ENCODE measurements at places on chromosomes 5 and 9.

- no peak overlapping the region for H3K27ac ChIP-seq
- H3K36me3 ChIP-seq = no peaks in the 10 kb centered on the region
- peaks cover 7% of the 10 kb centered on the region for H3K27me3 ChIP-seq
- no peak overlapping the region for H3K4me3 ChIP-seq
- ATAC-seq = no peak
- H3K4me1 ChIP-seq = no peaks in the 10 kb centered on the region
These were observed 76.4 kb downstream of the PLK2 start for GRCh38 chr5:58383448-58383847.

GRCh38 chr5:82419559-82420332 lies 141.6 kb upstream of the RPS23 start:
- no peak overlapping the region for H3K4me3 ChIP-seq
- no peak for ATAC-seq
- H3K4me1 ChIP-seq = no peaks in the 10 kb centered on the region
- no peak overlapping the region for H3K27ac ChIP-seq
- H3K27me3 ChIP-seq = peaks cover 8% of the 10 kb centered on the region

- ATAC-seq = peak; percentile 31
- H3K4me3 ChIP-seq = no peak overlapping the region
- H3K27ac ChIP-seq = no peak overlapping the region
These were observed 42.1 kb downstream of the NKD2 start for GRCh38 chr5:1050423-1051365.

DNA sequence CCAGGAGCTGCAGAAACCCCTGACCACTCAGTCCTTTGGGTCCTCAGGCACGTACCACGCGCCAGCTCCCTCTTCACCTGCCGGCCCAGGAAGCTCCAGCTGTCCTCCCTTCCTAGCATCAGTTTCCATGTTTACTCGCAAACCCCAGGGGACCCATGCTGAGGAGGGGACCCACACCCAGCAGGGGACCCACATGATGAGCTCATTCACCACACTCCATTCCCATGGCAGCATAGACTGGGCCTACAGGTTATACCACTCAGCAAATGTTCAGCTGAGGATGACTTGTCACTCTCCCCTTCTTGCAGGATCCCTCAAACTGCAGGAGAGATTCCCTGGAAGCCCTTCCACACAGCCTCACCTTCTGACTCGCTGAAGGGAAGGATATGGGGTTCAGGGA lies 73.5 kb upstream of the GALNT10 start:
- no peaks in the 10 kb centered on the region for H3K36me3 ChIP-seq
- H3K4me3 ChIP-seq = no peak overlapping the region
- ATAC-seq = no peak
- H3K27ac ChIP-seq = no peak overlapping the region
- peaks cover 14% of the 10 kb centered on the region for H3K4me1 ChIP-seq

- no peak overlapping the region for H3K4me3 ChIP-seq
- peaks cover 55% of the 10 kb centered on the region for H3K4me1 ChIP-seq
- peaks cover 49% of the 10 kb centered on the region for H3K36me3 ChIP-seq
- no peak for ATAC-seq
- no peaks in the 10 kb centered on the region for H3K27me3 ChIP-seq
These were observed 33.9 kb upstream of the SUSD3 start for GRCh38 chr9:93024646-93024910.

GRCh38 chr5:6544561-6544935 lies 88.3 kb downstream of the NSUN2 start:
- no peaks in the 10 kb centered on the region for H3K36me3 ChIP-seq
- ATAC-seq = no peak
- no peak overlapping the region for H3K27ac ChIP-seq
- H3K4me1 ChIP-seq = peaks cover 6% of the 10 kb centered on the region
- H3K27me3 ChIP-seq = peaks cover 25% of the 10 kb centered on the region
- no peak overlapping the region for H3K4me3 ChIP-seq

GRCh38 chr5:172695232-172696054 lies 54.4 kb downstream of the NEURL1B start:
- peaks cover 12% of the 10 kb centered on the region for H3K4me1 ChIP-seq
- no peak overlapping the region for H3K4me3 ChIP-seq
- ATAC-seq = peak; percentile 32
- no peak overlapping the region for H3K27ac ChIP-seq
- H3K36me3 ChIP-seq = no peaks in the 10 kb centered on the region

- no peak overlapping the region for H3K4me3 ChIP-seq
- no peak for ATAC-seq
- H3K36me3 ChIP-seq = no peaks in the 10 kb centered on the region
- no peaks in the 10 kb centered on the region for H3K4me1 ChIP-seq
- H3K27ac ChIP-seq = no peak overlapping the region
- no peaks in the 10 kb centered on the region for H3K27me3 ChIP-seq
These were observed 910.0 kb upstream of the WWC1 start for GRCh38 chr5:167381457-167381856.

DNA sequence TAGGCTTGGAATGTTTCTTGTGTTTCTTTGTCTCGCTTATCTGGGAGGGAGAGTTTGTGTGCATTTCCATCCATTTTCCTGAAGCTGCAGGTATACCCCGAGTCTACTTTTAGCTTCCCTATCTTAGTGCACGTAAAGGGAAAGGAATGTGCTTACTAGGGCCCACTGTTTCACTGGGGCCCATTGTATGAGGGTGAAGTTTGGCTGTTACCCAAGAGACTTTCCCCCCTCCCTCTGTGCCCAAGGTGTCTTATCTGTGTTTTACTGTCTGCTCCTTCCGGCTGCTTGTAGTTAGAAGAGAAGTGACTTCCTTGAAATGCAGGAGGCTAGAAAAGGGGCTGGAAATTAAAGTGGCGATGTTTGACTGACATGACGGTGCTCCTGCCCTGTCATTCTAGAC lies 12.1 kb upstream of the BTNL3 start:
- H3K36me3 ChIP-seq = no peaks in the 10 kb centered on the region
- peak overlapping the region; percentile 72 for H3K27ac ChIP-seq
- peaks cover 23% of the 10 kb centered on the region for H3K4me1 ChIP-seq

GRCh38 chr5:173629628-173630027 lies 13.2 kb upstream of the BOD1 start:
- ATAC-seq = peak; percentile 10
- peaks cover 23% of the 10 kb centered on the region for H3K4me1 ChIP-seq
- H3K4me3 ChIP-seq = no peak overlapping the region
- peaks cover 10% of the 10 kb centered on the region for H3K27me3 ChIP-seq

DNA sequence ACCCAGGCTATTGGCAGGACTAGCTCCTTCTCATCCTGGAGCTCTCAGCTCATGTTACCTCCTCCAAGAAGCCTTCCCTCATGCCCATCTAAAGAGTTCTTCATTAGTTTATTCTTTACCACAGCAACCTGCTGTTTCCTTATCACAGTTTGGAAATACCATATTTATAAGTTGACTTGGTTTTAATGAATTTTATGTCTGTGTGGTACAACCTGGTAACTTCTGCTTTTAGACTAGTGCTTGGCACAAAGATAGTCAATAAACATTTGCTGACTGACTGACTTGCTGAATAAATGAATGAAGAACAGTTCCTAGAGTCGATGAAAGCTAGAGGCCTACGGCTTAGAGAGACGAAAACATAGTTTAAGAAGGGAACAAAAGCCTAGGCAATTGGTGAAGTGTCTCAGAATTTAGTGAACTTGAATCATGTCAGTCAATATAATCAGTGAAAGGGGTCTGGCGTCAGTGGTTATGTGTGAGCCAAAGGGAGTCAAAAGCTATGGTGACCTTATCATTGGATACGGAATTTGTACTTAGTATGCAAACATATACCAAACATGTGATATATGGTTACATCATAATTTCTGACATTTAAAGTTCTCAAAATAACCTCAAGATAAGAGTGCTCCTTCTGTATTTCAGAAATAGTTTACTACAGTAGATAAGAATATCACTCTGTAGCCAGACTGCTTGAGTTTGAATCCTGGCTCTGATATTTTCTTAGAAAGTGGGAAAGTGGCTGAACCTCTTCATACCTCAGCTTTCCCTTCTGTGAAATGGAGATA lies 239.5 kb downstream of the MCTP1 start:
- H3K36me3 ChIP-seq = no peaks in the 10 kb centered on the region
- H3K4me1 ChIP-seq = no peaks in the 10 kb centered on the region
- H3K27ac ChIP-seq = no peak overlapping the region
- no peaks in the 10 kb centered on the region for H3K27me3 ChIP-seq

DNA sequence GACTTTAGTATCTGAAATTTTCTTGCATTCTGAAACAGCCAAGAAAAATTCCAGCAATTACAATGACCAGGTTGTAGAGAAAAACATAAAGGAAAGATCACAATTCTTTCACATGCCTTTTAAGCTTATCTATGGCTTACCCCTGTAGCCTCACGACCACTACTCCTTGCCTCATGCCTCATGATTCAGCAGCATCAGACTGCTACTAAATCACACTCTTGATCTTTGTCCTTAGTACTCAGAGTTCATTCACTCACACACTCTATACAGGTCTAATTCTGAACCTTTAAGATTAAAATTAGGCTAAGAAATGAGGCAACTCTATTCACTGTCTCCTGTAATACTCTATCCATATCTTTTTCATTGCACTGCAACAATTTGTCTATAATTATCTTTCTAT lies 415.1 kb downstream of the MLLT3 start:
- H3K4me1 ChIP-seq = peaks cover 5% of the 10 kb centered on the region
- no peak for ATAC-seq
- H3K4me3 ChIP-seq = no peak overlapping the region

- H3K27me3 ChIP-seq = no peaks in the 10 kb centered on the region
- ATAC-seq = no peak
- H3K36me3 ChIP-seq = peaks cover 75% of the 10 kb centered on the region
- peak overlapping the region; percentile 66 for H3K27ac ChIP-seq
These were observed 36.4 kb downstream of the JADE2 start for GRCh38 chr5:134561871-134562296.

- ATAC-seq = peak; percentile 49
- H3K4me3 ChIP-seq = peak overlapping the region; percentile 91
- no peaks in the 10 kb centered on the region for H3K27me3 ChIP-seq
- H3K27ac ChIP-seq = peak overlapping the region; percentile 95
These were observed 796 bp downstream of the LNPEP start for GRCh38 chr5:96936431-96937320.

- no peaks in the 10 kb centered on the region for H3K4me1 ChIP-seq
- no peak overlapping the region for H3K4me3 ChIP-seq
- no peak overlapping the region for H3K27ac ChIP-seq
- H3K27me3 ChIP-seq = no peaks in the 10 kb centered on the region
These were observed 172.9 kb upstream of the NREP start for GRCh38 chr5:111929867-111930266.

GRCh38 chr9:78463750-78464149 lies 166.8 kb downstream of the PSAT1 start:
- no peak for ATAC-seq
- H3K4me3 ChIP-seq = no peak overlapping the region
- H3K27me3 ChIP-seq = no peaks in the 10 kb centered on the region
- H3K36me3 ChIP-seq = no peaks in the 10 kb centered on the region

DNA sequence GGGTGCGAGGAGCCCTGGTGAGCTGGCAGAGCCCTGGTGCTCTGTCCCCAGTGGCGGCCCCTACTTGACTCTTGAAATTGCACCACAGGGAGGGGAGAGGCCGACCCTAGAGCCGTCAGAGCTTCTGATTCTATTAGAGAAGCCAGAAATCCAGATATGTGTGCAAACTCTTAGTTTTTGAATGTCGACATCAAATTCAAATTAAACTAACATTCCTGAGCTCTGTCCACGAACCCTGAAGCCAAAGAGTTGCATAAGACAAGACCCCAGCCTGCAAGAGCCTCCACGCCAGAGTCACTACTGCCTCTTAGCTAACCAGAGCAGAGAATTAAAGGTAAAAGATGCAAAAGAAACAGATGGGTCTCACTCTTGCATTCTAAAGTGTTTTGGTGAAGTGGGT lies 29.8 kb upstream of the MSX2 start:
- ATAC-seq = no peak
- H3K4me1 ChIP-seq = peaks cover 9% of the 10 kb centered on the region
- no peaks in the 10 kb centered on the region for H3K36me3 ChIP-seq

GRCh38 chr9:75504721-75505120 lies 385.8 kb upstream of the PCSK5 start:
- no peaks in the 10 kb centered on the region for H3K4me1 ChIP-seq
- ATAC-seq = no peak
- H3K4me3 ChIP-seq = no peak overlapping the region

GRCh38 chr5:124849774-124850173 lies 103.3 kb upstream of the ZNF608 start:
- no peaks in the 10 kb centered on the region for H3K27me3 ChIP-seq
- no peak overlapping the region for H3K4me3 ChIP-seq
- peaks cover 35% of the 10 kb centered on the region for H3K4me1 ChIP-seq
- H3K36me3 ChIP-seq = no peaks in the 10 kb centered on the region

DNA sequence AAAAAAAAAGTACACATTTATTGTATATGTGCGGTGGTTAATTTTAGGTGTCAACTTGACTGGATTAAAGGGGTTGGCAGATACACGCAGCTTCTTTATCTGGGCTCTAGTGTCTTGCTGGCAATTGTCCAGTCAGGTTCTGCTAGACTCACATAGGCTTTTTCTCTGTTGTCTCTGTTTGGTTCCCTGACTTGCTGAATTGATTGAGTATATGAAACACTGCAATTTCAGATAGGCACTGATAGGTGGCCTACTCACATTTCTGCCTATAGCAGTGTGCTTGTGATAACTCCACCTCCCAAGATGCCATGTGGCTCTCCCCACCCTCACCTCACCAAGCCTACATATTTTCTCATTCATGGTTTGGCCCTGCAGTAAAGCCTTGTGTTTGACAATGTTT lies 52.5 kb downstream of the AOPEP start:
- H3K27me3 ChIP-seq = no peaks in the 10 kb centered on the region
- no peak overlapping the region for H3K4me3 ChIP-seq
- no peak overlapping the region for H3K27ac ChIP-seq
- no peaks in the 10 kb centered on the region for H3K36me3 ChIP-seq
- no peak for ATAC-seq

DNA sequence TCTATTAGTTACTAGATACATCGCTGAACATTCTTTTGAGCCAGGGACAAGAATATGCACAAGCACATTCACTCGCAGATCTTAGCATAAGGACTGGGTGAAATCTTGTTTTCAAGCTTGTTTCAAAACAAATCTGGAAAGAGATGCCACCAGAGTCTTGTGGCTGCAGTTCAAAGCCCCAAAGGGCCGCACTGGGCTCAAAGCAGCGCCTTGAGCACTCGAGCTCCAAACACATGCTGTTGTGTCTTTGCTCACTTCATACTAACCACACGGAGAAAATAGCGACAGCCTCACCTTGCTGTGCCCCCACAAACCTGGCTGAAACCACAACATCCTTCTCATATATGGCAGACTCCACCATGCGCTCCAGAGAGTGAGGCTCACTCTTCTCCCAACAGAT lies 34.2 kb upstream of the IL7R start:
- H3K27ac ChIP-seq = no peak overlapping the region
- no peaks in the 10 kb centered on the region for H3K27me3 ChIP-seq
- H3K4me3 ChIP-seq = no peak overlapping the region

DNA sequence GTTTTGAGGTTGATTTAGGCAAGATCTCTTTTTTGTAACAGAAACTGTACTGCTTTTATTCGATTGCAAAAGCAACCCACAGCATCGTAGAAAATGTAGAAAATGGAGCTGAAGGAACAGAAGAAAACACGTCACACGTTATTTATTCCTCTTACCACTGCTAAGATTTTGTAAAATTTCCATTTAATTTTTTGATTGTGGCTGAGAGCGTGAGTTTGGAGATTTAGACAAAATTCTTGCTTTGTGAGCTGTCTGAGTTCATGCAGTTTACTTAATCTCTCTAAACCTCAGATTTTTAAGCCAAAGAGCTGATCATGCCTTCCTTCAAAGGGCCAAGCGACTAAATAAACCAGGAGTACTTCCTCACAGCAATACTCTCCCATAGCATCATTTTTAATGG lies 24.8 kb downstream of the DPYSL3 start:
- H3K27ac ChIP-seq = no peak overlapping the region
- ATAC-seq = no peak
- H3K36me3 ChIP-seq = no peaks in the 10 kb centered on the region
- no peak overlapping the region for H3K4me3 ChIP-seq
- H3K4me1 ChIP-seq = no peaks in the 10 kb centered on the region
- H3K27me3 ChIP-seq = no peaks in the 10 kb centered on the region

- ATAC-seq = peak; percentile 6
- peaks cover 57% of the 10 kb centered on the region for H3K4me1 ChIP-seq
- peaks cover 94% of the 10 kb centered on the region for H3K36me3 ChIP-seq
- H3K27ac ChIP-seq = peak overlapping the region; percentile 79
These were observed 39.5 kb downstream of the PRRT1B start for GRCh38 chr9:131584858-131585257.
